ENCODE measurements at places on chromosomes 7 and 10. TPM values are rescaled to one million over a fixed set of nuclear protein-coding genes. Genes with fewer than 3 reads are reported as not detected.

DNA sequence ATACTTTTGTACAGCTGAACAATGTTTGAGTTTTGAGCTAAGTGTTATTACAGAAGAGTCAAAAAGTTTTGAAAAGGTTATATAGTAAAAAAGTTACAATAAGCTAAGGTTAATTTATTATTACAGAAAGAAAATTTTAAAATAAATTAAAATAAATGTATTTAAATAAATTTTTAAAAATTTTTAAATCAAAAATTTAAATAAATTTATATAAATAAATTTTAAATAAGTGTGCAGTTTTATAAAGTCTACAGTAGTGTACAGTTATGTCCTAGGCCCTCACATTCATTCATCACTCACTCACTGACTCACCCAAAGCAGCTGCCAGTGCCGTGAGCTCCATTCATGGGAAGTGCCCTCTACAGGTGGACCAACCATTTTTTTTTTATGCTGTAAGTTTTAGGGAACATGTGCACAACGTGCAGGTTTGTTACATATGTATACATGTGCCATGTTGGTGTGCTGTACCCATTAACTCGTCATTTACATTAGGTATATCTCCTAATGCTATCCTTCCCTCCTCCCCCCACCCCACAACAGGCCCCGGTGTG lies 462.9 kb upstream of the ZMIZ1 start:
- DNase-seq = no peak

DNA sequence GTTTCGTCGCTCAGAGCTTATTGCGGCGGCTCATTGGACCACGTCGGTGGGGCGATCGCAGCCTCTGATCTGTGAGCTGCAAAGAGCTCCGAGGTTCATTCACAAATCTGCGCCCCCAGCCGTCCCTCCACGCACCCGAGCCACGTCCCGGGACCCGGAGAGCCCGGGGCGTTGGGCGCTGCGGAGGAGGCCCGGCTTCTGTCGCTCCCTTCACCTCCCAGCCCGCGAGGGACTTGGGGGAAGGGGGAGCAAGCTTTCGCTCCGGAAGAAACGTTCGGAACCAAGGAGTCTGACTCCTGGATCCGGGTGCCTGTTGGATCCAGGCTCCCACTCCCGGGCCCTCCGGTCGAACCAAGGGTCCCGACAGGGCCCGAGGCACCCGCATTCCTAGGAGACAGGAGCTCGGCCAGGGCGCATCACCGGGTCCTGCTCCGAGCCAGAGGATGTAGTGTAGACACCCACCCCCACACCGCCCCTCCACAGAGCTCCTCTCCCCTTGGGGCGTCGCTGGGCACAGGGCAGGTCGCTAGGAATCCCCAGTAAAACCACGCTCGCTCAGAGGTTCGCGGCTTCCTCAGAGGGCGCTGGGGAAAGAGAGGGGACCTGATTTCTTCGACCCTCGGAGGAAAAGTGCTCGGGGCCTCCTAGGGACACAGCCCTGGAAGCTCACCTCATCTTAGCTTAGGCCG lies 7.9 kb upstream of the EN2 start:
- no peak for DNase-seq

DNA sequence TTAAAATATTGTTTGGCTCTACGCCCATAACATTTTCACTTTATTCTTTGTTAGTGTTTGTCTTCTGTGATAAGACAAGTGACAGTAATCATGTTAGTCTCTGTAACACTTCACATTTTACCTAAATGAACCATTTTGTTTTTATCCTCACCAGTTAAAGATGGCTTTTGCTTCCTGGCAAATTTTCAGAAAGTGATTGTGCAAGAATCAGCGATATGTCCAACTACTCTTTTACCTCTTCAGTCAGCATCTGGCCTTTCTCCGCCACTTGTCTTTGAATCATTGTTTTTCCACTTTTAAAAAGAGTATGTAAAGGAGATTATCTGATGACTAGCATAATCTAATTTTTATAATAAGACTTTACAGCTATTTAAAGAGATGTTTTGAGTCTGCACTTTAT lies 3.5 kb downstream of the DGKB start:
- DNase-seq = no peak

The CCM2 gene
- 126 TPM for total RNA-seq

The TSPAN12 gene
- total RNA-seq = not detected

DNA sequence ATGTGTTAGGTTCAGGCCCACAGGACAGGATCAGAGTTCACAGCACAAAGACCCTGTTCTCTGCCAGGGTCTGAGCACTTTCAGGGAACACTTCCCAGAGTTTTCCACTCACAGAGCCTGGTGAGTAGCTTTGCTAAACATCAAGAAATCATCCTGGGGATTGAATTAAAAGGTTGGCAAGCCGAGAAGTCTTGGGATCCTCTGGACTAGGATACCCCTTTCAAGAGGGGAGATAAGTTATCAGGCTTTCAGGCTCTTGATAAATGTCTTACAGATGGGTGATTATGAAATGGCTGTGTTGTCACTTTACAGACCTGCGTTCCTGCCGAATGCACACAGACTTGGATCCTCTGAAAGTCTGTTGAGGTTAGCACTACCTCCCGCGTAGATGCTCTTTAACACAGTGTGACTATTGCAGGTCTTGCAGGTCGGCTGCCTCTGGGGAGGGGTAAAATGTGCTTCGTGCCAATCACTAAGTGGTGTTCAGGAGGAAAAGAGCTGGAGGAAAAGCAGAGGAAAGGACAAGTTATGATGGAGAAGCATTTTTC lies 473.5 kb upstream of the AKR1E2 start:
- DNase-seq = no peak

DNA sequence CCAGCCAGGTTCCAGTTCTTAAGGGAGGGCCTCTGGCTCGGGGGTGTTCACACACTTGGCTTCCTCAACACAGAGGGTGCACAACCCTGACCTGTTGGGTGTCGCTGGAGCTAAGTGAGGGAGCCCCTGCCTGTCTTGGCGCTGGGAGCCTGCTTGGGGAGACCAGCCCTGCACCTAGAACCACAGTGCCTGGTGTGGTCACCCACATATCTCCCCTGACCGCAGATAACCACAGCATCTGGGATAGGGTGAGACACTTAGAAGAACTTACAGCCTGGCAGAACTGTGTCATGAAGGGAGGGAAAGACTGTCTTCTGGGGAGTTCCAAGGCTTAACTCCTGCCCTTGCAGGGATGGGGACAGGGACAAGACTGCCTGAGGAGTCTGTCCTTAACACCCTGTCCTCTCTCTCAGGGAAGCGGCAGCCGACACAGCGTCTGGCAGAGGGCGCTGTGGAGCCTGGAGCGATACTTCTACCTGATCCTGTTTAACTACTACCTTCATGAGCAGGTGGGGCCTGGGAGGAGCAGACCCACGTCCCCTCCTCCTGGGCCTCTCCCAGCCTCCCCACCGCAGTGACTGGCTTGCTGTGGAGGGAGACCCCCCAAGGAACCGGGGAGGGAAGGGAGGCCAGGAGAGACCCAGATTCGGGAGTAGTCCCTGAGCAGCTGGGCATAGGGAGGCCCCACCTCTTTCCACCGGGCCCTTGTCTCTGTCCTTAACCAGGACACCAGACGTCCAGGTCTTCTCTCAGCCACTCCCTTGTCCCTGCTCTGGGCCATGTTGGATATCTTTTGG lies 59.0 kb downstream of the PALD1 start:
- peak; percentile 50 for DNase-seq

DNA sequence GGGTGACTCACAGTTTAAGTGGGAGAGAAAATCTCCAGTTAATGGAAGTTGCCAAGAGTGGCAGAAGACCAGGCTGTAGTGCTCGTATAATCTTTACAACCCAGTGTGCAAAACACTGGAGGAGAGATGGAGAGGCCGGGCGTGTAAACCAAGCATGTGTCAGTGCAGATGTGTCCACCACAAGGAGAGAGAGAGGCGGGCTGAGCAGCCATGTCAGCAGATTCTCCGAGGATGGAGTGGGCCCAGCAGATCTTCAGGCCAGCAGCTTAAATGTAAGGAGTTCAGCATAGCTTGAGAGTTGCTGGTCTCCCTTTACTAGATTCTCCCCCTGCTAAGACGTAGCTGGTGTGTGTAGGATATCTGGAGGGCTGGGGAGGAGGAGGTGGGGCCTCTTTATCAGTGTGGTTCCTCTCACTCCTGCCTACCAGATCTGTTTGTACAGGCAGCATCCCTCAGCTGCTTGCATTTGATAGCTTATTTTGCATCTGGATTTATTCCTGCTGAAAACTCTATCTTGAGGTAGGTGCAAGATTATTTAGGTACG lies 13.7 kb downstream of the BPGM start:
- no peak for DNase-seq

The SPDYE2 gene
- 0.28 TPM for total RNA-seq

- no peak for DNase-seq
These were observed 26.9 kb downstream of the ASAH2 start for GRCh38 chr10:50224330-50224952.

DNA sequence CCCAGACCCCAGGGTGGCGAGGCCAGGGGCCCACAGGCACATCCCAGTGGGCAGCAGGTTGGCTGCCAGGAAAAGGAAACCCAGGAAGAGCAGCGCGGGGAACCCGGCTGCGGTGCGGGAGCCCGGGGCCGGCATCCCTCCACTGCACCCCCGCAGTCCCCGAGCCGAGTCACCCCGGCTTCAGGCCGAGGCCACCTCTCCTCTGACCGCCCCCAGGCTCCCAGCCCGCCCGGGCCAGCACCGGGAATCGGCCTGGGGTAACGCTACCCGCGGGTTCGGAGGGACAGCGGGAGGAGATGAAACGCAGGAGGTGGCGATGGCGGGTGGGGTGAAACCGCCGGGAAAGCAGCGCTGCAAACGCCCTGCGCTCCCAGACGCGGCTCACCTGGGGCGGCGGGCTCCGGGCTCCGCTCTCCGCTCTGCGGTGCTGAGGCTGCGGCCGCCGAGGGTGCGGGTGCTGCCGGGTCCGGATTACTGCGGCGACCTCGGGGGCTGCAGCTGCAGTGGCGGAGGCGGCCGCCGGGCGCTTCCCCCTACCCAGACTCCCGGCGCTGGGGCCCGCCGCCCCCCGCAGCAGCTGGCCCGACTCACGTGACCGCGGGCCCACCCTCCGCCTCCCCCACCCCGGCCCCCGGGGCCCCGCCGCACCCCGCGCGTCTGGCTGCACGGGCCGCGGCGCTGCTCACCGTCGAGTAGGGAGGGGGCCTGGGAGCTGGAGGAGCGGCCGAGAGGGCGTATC lies at the start of gene SCRN1:
TSS of gene SCRN1 (minus strand) at position 545 of the 739 bp plus-strand sequence. CDS start 20,734 bp downstream, outside the sequence.
- peak; percentile 68 for DNase-seq

GRCh38 chr7:152876749-152877148 lies 117.2 kb downstream of the ACTR3B start:
- no peak for DNase-seq

GRCh38 chr10:35949811-35950211 lies 307.7 kb upstream of the FZD8 start:
- no peak for DNase-seq
